ENCODE measurements at places on chromosomes 5 and 9.
A peak's percentile ranks its signal among the peaks of the same experiment; 100 is the strongest.

GRCh38 chr5:131536211-131536826, 98.7 kb downstream of the RAPGEF6 start:
- DNase-seq: no peak

DNA sequence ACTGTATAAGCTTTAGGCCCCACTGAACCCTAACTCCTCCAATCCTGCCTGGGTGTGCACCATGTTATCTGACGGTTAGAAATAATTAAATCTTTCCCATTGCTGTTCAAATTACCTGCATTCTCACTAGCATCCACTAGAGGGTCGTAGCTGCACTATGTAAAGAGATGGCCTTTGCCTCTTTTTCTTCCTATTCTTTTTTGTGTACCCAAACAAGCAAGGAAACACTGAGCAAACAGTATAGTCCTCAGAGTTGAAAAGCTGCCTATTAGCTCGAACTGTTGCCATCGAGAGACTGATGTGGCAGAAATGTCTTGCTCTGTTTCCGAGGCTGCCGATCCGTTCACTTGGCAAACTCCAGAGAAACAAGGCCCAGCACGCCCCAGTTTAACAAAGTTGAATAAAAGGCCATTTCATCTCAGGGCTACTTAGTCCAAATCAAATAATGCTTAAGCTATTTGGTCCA, 163.8 kb upstream of the TRPM3 start:
- peak; percentile 2 for DNase-seq

DNA sequence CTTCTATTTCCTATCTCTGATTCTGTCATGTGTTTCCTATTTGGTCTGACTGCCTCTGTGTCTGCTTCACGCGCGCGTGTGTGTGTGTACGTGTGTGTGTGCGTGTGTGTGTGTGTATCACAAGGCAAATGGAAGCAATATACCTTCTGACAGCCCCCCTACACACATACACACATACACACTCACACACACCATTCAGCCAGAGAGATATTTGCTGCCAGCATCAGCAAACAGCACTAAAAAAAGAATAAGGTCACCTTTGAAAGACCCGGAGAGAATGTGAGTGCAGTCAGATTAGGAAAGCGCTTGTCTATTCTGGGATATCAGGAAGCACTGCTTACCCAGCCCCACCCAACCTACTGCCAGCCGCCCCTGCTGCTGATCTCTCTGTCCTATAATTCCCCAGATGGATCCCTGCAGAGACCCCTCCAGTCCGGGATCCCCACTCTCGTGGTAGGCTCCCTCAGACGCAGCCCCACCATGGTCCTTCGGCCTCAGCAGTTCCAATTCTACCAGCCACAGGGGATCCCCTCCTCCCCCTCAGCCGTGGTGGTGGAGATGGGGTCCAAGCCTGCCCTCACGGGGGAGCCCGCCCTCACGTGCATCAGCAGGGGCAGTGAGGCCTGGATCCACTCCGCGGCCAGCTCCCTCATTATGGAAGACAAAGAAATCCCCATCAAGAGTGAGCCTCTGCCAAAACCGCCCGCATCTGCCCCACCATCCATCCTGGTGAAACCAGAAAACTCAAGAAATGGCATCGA, 45.7 kb downstream of the PLAC8L1 start:
- DNase-seq: no peak

DNA sequence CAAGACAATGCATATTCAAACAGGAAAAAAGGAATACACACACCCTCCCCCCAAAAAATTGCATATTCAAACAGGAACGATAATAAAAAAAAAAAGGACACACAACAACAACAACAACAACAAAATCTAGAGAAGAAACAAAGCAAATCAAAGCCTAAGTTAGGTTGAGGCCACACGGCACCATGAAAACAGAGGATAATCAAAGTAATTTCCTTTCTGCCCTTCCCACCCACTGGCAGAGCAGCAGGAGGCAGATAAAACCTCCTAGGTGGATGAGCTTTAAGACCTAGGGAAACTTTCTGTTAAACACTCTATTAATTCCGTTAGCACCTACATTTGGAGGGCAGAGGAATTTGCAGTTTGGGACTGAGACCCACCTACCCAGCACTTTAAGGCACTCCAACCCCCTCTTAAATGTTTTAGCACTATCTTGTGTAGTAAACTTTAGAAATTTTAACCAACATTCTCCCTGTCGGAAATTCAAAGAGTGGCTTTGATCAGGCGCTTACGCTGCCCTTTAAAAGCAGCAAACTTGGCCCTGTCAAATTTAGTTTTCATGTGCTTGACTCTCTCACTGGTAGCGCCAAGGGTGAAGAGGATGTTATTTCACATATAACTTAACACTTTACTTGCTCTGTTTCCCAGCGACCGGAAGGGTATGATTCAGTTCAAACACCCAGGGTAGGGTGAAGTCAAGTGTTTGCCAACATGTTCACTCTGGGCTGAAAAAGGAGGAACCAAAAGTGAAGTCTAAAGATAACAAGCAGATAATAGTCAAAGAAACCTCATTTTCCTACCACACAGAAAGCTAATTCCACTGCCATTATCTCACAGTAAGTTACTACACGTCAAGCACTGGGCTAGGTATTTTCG, 9.2 kb downstream of the ENC1 start:
- DNase-seq: no peak

- DNase-seq: no peak
Measured at GRCh38 chr9:126652140-126652582, 38.4 kb downstream of the LMX1B start.

GRCh38 chr5:6398570-6399230, 20.4 kb upstream of the MED10 start:
- DNase-seq: no peak

DNA sequence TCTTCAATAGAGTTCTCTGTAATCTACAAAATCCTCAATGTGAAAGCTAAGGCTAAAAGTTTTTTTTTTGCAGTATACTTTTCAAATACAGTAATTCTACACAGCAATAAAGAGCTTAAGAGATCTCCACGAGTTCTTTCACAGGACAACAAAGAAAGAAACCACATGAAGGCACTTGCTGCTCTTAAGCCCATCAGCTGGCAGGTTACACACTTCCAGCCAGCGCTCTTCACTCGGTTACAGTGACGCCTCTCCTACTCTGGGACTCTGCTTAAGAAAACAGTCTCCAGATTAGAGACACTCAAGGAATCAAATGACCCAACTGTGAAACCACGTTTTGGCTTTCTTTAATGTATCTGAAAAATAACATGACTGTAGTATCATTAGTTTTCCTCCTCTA, 85.0 kb downstream of the ROR2 start:
- no peak for DNase-seq

Data from activated CD4-positive, alpha-beta T cell treated with anti-CD3 and anti-CD28 coated beads for 4 hours (primary cell).